Activated effector memory CD4-positive, alpha-beta T cell treated with Interleukin-2 at 50 U/mL for 16 hours (primary cell): ENCODE measurements at places on chromosomes 2 and 18.

GRCh38 chr2:67277450-67277849 is 119.7 kb upstream of the ETAA1 start:
- DNase-seq: no peak

- DNase-seq: no peak
Measured at GRCh38 chr2:15818881-15819280, 121.5 kb upstream of the MYCN start.

DNA sequence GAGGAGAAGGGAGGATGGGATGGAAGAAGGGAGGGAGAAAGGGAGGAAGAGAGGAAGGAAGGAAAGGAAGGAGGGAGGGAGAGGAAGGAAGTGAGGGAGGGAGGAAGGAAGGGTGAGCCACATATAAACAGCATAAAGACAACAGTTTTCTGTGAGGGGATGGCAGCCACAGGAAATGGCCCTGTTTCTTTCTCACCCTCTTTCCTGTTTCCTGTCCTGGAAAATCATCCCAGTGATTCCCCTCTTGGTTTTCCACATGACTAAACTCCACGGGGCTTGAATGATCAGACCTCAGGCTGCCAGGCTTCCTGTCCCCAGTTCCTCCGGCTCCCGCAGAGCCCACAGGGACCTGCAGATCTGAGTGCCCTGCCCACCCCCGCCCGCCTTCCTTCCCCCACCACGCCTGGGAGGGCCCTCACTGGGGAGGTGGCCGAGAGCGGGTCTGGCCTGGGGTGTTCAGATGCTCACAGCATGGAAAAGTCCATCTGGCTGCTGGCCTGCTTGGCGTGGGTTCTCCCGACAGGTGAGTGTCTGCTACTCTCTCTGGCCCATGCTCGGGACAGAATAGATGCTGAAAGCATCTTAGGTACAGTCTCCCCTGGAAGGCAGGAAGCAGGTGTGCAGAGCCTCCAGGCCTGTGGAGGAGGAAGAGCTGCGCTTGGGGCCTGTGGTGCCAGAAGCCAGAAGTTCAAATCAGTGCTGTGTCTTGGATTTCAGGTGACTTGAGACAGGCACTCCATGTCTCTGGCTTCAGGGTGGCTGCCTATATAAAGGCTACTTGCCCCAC is at the start of gene SIGLEC15:
TSS of gene SIGLEC15 (plus strand) at position 418 of the 787 bp plus-strand sequence. CDS start at position 472, 54 bp downstream.
- DNase-seq: no peak

DNA sequence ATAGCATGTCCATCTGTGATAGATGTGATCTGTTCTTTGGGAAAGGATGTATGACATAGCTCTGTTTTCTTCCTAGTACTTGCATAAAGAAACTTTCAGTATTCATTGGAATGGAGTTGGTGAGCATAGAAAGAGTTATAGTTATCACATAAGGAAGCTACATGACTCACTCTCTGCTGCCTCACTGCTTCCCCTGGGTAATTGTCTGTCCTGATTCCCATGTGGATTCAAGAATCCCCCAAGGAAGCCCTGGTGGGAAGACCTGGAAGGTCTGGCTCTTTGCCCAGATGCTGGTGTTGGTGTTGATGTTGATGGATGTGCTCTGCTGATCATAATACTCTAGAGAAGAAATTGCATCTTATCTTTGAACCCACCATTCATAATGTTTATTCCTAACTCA is 60.6 kb downstream of the PTPN4 start:
- DNase-seq: no peak

- no peak for DNase-seq
Measured at GRCh38 chr2:111162718-111163331, 42.1 kb downstream of the BCL2L11 start.

DNA sequence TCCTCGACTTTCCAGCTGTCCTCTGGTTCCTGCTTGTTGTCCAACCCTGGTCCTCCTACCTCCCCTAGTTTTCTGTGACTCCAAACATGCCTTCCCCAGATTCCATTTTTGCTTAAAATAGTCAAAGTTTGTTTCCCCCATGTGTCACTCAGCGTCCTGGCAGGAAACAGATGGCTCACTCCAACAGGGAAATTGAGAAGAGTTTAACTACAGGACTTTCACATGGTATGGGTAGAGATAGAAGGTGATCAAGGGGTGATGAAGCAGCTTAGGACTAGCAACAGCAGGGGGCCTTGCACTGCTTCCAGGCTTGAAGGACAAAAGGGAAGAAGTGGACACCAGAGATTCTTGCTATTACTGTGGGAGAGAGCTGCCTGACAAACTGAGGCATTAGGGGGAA is 6.1 kb upstream of the CUL3 start:
- no peak for DNase-seq

GRCh38 chr2:110960281-110960680 is 160.4 kb upstream of the BCL2L11 start:
- DNase-seq: no peak

DNA sequence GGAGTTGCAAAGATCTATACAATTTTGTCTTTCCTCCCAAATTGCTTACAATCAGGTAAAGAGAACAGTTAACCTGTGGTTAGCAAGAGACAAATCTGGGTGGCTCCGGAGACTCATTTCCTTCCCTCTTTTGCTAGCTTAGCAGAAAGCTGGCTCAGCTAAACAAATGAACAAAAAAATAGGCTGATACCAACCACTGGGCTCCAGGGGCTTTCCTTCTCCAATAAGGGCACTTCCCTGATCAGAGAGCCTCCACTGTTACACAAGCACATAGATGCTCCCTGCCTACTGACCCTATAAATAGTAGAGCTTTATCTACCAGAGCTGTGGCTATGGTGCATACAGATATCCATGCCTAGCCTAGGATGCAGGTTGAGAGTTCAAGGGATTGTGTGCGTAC is 90.1 kb upstream of the ARL5A start:
- no peak for DNase-seq

DNA sequence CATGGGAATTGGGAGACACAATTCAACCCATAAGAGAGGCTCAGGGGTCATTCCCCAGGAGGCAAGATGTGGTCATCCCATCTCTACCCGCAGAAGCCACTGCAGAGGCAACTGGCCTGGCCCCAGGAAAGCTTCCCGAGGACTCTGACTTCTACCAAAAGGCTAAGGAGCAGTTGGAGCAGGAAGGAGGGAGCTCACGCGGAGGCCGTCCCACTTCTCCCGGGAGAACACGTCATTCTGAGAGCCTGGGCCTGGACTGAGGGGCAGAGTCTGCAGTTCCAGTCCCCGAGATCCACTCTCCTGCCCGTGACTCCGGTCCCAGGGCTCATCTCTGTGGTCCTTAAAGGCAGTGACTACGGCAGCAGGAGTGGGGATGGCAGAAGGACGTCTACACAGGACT is 69.0 kb upstream of the TAF1B start:
- DNase-seq: no peak

GRCh38 chr2:40282428-40282827 is 169.5 kb downstream of the SLC8A1 start:
- DNase-seq: no peak

DNA sequence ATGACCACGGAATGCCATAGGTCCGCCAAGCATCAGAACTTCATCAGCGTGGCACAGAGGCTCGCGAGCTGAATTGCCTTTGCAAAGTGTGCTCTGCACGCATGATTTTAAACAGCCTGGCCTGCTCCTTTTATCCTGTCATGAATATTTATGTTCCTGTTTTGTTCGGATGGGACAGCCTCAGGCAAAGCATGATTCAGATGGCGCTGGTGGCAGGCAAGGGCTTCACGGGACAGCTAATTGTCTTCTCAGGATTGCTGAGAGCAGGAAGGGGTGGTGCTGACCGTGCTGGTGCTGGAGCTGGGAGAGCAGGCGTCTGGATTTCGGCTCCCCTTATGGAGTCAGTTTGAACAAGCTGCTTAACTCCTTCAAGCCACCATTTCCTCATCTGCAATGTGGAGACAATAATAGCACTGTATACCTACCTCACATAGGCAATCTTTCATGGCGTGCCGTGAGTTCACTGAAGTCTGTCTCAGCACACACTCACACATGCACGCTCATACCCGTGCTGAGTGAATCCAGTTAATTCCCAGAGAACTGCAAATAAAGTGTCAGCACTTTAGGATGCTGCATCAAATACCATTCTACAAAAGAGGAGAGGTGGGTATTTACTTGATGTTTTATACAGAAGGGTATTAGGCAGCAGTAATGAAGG is 79.7 kb upstream of the APCDD1 start:
- no peak for DNase-seq

DNA sequence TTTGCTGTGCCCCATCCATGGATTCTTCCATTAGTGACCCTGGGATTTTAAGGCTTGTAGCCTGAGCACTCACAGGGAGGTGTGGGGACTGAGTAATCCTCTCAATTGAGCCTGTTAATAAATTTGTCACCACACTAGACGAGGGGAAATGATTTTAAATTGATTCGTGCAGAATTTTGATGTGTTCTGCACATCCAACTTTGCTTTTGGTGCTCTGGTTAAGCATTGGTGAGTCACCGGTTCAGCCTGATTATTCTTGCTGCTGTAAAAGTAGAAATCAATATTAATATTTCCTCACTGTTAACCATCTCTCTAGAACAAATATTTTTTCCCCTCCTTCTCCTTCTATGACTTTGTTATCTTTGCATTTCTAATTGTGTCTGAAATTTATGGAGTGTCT is 482.0 kb downstream of the TSN start:
- DNase-seq: no peak

DNA sequence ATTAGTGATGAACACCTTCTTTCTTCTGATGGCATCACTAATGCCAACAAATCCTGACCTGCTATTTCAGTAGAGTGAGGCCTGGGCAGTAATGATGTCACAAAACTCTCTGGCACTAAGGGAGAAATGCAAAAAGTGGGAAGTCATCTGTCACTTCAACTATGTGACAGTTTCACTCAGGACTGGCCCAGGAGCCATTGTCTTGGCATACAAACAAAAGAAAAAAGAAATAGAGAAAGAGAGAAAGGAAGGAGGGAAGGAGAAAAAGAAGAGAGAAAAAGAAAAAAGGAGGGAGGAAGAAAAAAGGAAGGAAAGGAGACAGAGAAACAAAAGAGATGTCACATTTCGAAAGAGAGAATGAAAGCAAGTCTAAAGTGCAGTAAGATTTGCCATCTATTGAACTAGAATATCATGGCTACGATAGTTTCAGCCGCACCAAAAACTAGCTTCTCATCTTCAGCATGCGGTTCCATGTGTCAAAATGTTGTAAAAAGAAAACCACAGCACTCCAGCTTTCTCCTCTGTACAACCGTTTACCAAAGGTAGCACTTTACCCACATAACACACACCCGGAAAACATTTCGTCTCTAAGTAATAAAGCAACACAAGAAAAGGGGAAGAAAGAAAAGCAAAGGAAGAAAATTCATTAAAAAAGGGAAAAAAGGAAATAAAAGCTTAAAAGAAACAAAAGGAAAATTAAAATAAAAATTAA is 50.1 kb downstream of the CD226 start:
- no peak for DNase-seq

- no peak for DNase-seq
Measured at GRCh38 chr2:105943977-105944376, 199.3 kb downstream of the NCK2 start.

GRCh38 chr2:64534363-64534762 is 10.2 kb downstream of the AFTPH start:
- no peak for DNase-seq

GRCh38 chr2:119252186-119253113 is 28.8 kb downstream of the STEAP3 start:
- DNase-seq: no peak

GRCh38 chr2:201784563-201784962 is 3.8 kb upstream of the ALS2 start:
- DNase-seq: no peak

- DNase-seq: no peak
Measured at GRCh38 chr18:12726774-12727550, 24.1 kb downstream of the PSMG2 start.

DNA sequence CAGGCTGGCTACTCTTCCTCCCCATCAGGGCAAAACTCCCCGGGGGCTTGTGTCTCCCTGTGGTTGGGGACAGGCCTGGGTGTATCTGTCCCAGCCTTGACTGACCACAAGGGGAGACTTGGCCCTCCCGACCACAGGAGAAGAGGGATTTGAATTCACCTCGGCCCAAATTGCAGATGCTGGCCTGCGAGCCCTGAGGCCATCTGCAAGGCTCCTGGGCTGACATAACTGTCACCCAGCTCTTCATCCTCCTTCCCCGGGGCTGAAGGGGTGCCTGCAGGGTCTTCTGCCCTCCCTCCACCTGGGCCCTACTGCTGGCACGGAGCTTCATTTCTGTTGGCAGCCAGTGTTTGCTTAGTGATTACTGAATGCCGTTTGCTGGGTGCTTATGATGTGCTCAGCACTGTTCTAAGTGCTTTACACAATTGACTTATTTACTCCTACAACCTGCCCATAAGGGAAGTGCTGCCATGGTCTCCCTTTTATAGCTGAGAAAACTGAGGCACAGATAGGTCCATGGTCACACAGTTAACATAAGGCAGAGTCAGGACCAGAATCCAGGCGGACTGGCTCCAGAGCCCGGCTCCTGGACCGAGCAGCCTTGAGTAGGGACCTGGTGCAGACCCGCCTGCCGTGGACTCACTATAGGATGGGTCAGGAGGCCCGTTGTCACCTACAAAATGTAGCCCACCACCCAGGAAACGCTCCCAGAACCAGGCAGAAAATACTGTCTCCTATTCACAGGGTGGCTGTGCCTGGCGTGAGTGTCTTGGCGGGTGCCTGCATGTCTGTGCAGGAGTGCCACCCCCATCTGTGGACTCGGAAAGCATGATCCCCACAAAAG is 18.9 kb downstream of the STEAP3 start:
- DNase-seq: no peak

DNA sequence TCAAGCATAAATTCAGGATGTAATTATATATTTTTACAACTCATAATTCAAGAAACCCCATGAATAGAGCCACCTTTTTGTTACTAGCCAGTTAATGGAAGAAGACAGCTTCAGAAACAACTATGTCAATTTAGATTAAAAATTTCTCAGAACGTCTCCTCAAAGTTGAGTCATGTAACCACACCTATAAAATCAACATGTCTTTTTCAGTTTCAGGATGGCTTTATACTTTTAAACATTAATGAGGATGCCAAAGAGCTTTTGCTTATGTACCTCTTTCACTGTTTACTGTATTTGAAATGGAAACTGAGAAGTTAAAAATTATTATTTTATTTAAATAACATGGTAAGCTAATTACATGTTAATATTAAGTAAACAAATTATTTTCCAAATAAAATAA is 280.1 kb downstream of the PTH2R start:
- no peak for DNase-seq

GRCh38 chr2:156338578-156338977 is 6.1 kb upstream of the NR4A2 start:
- DNase-seq: no peak

DNA sequence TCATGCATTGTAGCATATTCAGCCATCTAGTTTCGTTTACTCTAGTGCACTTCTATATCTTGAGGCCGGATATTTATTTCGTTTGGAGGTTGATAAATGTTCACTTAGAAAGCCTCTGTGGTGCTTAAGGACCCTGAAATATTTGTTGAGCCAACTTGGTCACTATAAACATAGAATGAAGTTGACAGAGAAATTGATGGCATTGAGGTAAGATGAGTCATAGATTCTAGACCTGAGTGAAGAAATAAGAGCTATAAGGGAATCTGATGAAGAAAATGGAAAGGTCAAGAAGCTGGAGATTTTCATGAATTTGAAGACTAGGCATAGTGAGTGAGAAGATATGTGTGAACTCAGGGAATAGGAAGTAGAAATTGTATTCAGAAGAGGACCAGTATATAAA is 35.9 kb downstream of the EPC2 start:
- DNase-seq: no peak
